SJCRH30 (cell line): ENCODE measurements at places on chromosomes 12 and 14. TPM values are rescaled to one million over a fixed set of nuclear protein-coding genes. Genes with fewer than 3 reads are reported as not detected.

The CNTN1 gene
- 0.02 and 0.20 TPM in 2 replicates for total RNA-seq

- H3K27ac ChIP-seq: no peak overlapping the region
- H3K4me1 ChIP-seq: peaks cover 17% of the 10 kb centered on the region
- no peak overlapping the region for H3K4me3 ChIP-seq
- H3K36me3 ChIP-seq: no peaks in the 10 kb centered on the region
These were observed 225.5 kb downstream of the EPS8 start for GRCh38 chr12:15563663-15564062.

DNA sequence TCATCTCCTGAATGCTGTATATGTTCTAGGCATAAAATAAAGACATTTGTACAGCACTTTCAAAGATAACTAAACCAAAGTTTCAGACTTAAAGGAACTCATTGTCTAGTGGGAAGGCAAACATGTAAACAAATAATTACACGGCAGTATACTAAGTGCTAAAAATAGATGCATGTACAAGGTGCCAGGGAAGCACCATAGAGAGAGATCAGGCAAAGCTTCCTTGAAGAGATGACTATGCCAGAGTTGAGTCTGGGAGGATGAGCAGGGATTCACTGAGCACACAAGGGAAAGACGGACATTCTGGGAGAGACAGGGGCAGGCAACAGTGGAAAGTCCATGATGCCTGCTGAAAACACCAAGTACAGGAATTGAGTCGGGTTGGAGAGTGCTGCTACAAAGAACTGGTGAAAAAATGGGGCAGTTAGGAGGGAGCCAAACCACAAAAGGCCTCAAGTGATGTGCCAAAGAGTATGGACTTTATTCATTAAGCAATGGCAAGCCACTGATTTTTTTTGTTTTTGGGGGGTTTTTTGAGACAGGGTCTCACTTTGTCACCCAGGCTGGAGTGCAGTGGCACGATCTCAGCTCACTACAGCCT is 26.8 kb downstream of the ANKS1B start:
- no peaks in the 10 kb centered on the region for H3K36me3 ChIP-seq
- peaks cover 19% of the 10 kb centered on the region for H3K4me1 ChIP-seq
- no peaks in the 10 kb centered on the region for H3K27me3 ChIP-seq
- H3K4me3 ChIP-seq: no peak overlapping the region

GRCh38 chr14:51283402-51284085 is 43.5 kb downstream of the TMX1 start:
- no peaks in the 10 kb centered on the region for H3K36me3 ChIP-seq
- H3K27ac ChIP-seq: no peak overlapping the region
- DNase-seq: peak; percentile 22
- no peak overlapping the region for H3K4me3 ChIP-seq
- H3K4me1 ChIP-seq: no peaks in the 10 kb centered on the region
